ENCODE measurements at places on chromosomes 2 and 18.

GRCh38 chr2:232325324-232326273 lies 53.0 kb upstream of the ALPP start:
- DNase-seq, result peak; percentile 36

DNA sequence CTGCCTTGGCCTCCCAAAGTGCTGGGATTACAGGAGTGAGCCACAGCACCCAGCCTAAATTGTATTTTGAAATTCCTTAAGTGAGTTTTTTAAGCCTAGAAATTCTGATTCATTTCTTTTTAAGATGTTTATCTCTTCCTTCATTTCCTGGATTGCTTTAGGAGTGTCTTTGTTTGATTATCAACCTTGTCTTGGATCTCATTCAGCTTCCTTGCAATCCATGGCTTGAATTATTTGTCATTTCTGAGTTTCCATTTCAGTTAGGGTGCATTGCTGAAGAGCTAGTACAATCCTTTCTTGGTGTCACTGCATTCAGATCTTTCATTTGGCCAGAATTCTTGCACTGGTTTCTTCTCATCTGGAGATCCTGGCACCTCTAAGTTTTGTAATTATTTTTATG lies 606.4 kb upstream of the ZNF804A start:
- no peak for DNase-seq

DNA sequence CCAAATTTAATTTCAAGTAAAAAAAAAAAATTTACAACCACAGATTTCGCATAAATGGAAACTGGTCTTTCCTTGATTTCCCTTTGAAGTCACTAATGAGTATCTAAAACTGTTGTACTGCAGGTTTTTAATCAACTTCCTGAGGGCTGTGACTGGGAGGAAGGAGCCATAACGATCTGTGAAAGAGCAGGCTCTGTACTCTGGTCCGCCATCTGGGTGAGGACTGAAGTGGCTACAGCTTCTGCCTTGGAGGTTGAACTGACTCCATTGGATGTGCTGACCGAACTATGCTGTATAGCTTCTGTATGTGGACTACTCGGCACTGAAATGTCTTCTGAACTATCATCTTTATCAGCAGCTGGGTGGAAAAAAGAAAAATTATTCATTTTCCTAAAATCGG lies 69.3 kb upstream of the CHN1 start:
- no peak for DNase-seq

- DNase-seq, result no peak
Measured at GRCh38 chr18:1015777-1016176, 111.1 kb downstream of the ADCYAP1 start.

- no peak for DNase-seq
Measured at GRCh38 chr18:6452194-6452593, 37.5 kb upstream of the L3MBTL4 start.

DNA sequence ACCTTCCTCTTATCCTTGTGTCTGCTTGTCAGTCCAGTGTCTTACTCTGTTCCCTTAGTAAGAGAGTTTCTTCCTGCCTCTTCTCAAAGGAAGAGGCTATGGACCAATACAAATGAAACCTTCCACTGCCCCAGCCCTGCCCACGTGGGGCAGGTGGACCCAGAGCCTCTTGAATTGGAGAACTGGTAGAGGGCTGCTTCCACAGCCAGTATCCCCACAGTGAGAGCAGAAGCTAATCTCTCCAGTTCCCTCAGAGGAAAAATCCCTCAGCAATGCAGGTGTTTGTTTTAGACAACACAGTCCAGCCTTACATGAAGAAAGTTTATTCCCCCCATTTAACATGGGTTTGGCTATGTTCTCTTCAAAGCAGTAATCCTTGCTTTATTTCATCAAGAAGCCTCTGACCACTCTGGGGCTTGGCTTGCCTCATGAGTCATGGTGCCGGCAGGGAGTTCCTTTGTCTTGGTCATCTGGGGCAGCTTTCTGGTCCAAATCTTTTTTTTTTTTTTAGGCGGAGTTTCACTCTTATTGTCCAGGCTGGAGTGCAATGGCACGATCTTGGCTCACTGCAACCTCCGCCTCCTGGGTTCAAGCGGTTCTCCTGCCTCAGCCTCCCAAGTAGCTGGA lies 6.5 kb upstream of the CYBRD1 start:
- no peak for DNase-seq

GRCh38 chr2:25494616-25495015 lies 152.9 kb upstream of the DNMT3A start:
- no peak for DNase-seq

DNA sequence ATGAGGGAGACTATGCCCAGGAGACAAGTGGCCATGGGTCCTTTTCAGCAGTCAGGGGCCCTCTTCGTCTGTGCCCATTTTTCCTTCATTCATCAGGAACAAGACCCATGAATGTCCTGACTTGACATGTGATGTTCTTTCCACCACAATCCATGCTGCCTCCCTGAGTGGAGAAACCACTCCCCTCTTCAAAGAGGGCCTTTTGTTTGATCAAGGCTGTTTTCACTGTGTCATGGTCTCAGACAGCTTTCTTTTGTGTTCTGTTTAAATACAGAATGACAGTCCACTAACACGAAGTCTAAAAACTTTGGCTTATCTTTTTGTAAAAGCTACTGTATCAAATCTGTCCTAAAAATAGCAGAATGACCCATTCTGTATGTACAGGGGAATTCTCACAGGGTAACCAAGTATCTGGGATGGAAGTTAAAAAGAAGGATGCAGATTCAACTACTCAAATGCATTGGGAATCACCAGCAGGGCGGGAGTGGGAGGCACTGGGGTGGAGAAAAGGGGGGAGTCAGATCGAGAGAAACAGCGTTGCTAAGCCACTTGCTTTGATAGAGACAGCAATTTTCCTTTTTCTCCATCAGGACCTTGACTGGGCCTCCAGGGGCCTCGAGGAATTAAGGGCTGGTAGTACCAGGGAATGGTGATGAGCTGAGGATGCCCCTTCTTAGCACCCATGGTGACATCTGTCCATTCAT lies 13.9 kb downstream of the LRP2 start:
- DNase-seq, result peak; percentile 11

DNA sequence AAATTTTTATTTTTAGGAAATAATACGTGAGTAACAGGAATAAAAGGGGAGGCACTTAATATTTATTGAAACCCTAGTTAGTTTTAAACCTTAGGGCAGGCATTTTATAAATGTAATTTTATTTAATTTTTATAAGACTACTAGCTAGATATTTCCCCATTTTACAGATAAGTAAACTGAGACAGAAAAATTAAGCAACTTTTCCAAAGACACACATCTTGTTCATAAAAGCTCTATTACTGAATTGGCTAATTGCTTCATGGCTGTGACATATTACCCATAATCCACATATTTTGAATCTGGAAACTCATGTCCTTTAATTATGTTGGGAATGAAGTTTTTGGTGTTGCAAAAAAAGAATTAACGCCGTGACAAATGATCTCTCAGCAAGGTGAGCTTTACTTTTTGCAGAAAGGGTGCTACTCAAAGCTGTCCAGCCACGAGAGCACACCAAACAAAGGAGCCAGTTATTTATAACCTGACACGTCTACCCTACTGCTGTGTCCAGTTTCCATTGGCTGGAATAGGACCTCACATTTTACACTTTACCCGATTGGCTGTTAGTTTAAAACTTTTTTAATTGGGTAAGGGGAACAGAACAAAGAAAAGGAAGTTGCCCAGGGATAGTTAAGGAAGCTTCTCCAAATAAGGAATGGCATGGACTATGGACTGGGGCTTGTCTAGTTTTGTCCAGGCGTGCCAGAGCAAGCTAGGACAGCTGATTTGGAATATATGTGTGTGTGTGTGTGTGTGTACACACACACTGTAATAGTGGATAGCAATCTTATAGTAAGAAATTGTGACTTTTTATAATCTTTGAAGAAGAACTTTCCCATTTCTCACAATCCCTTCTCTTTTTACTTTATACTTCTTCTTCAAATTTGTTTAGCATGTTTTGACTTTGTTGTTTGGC lies 54.2 kb downstream of the COMMD1 start:
- DNase-seq, result no peak

GRCh38 chr2:43424262-43425207 lies 171.3 kb downstream of the THADA start:
- no peak for DNase-seq

GRCh38 chr2:240469239-240469636 lies 33.8 kb downstream of the GPC1 start:
- DNase-seq, result no peak

DNA sequence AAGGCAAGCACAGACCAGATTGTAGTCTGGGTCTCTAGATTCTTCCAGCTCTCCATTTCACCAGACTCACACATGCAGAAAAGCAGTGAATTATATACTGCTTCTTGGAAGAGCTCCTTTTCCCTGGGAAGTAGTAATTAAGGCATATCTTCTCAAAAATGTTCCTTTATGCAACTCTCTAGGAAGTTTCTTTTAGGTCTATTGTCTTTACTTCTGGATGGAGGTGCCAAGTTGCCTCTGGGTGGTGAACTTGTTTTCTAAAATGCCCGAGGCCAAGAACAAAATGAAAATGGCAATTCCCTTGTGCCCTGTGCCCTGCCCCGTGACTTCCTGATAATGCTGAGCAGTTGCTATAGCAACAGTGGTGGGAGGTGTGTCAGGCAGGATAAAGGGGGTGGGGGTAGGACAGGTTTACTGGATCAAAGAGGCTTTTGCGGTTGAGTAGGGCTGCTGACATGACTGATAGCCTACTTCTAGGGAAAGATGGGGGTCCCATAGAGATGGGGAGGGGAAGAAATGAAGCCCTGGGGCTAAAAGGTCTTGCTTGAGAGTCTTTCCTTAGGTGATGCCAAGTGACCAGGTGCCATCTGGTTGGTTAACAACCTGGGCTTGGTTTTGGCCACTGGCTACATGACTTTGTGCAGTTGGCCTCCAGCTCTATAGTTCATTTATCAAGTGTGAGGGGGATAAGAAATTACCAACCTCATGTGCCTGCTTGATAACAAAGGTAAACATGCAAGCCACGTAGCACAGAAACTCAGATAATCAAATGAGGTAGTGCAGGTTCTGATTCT lies 11.8 kb downstream of the IGFBP2 start:
- no peak for DNase-seq

DNA sequence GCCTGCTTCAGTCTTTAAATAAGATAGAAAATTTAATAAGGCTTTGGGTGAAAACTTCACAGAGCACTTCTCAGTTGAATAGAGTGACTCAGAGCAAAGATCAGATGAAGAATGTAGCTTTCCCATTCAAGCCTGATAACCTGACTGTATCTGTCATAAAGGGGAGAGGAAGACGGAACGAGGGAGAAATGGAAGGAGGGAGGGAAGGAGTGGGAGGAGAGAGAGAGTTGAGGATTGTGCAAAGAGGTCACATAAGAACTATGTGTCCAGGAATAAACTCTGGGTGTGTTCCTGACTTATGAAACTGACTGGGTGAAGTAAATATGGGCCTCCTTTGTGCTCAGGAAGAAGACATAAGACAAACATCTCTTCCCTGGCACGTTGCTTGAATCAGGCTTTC lies 385.5 kb downstream of the LPIN1 start:
- no peak for DNase-seq

- DNase-seq, result no peak
Measured at GRCh38 chr2:144798034-144798433, 278.1 kb upstream of the ZEB2 start.

DNA sequence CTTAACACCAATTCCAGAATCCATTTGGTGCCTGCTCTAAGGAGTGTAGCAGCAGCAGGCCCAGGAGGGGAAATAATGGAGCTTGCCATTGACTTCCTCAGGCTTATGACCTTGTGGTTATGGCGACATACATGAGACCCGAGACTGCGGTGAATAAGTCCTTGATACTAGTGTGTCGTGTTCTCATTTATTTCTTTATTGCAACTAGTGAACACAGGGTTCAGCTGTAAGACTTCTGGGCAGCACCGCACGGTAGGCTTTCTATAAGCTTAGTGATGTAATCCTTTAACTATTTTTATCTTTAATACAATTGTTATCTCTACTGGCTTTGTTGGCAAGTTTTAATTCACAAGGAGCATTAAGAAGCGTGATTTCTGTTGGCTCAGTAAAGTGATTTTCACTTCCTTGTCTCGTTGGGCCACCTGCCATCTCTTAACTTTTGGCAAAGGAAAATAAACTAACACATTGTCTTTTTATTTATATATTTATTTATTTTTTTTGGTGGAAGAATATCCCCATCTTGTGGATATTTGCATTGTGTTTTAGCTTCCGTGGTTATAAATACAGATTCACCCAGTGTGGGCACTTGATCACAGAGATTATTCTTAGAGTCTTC lies 139.8 kb downstream of the LTBP1 start:
- no peak for DNase-seq

- DNase-seq, result no peak
Measured at GRCh38 chr2:23614701-23615100, 229.7 kb downstream of the KLHL29 start.

DNA sequence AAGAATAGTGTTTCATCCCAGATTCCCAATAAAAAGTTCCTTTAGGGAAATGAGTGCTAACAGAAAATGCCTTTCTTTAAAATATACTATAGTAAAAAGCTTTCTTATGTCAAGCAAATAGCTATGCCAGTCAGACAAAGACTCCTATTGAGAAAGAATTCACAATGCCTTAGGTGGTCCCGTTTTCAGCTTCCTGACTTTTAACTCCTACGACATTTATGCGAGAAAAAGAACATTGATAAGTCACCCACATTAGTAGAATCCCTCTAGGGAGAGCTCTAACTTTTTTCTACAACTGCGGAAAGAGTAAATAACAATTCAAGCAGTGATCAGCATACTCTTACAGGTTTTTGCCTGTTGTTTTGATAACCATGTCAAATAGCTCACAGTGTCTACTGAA lies 750.8 kb upstream of the ACVR2A start:
- no peak for DNase-seq

- DNase-seq, result no peak
Measured at GRCh38 chr2:106353676-106354075, 114.5 kb downstream of the RGPD3 start.

DNA sequence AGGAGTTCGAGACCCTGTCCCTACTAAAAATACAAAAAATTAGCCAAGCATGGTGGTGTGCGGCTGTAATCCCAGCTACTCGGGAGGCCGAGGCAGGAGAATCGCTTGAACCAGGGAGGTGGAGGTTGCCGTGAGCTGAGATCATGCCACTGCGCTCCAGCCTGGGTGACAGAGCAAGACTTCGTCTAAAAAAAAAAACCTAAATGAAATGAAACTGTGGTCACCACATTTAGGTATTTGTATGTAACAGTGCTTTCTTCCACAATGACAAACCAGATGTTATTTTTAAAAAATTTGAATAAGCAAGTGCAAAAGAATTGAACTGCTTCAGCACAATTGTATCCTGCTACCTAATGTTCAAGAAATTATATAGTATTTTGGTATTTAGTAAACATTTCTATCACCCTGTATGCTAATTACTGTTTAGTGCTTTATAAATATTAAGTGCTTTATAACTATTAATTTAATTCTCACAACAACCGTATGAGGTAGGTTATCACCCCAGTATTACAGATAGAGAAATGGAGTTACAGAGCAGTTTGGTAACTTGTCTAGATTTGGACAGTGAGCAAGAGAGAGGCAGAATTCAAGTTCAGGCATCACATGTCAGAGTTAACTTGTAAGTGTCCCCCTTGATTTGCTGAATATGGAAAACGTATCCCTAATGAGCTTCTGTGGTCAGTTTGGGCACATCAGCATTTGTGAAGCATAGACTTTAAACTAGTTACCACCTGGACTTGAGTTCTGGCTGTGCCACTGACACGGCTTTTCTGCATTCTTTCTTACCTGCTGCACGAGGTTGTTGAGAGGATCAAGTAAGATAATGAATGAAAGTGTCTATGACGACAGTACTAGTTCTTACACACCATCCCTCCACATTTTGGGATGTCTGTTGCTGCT lies 14.4 kb downstream of the PHLPP1 start:
- DNase-seq, result no peak

Measured in substantia nigra (tissue), 51 donors.